CD8-positive, alpha-beta memory T cell (primary cell): ENCODE measurements at places on chromosomes 1 and 21. TPM values are rescaled to one million over a fixed set of nuclear protein-coding genes. Genes with fewer than 3 reads are reported as not detected.

Gene OLFML2B
- 0.22 TPM for total RNA-seq

Gene PRAMEF1
- total RNA-seq: not detected

Gene UTS2
- total RNA-seq: not detected

Gene PLA2G2C
- total RNA-seq: not detected

Gene LELP1
- not detected for total RNA-seq

Gene CASQ2
- not detected for total RNA-seq
